ENCODE measurements at places on chromosomes 5 and 9. TPM values are rescaled to one million over a fixed set of nuclear protein-coding genes. Genes with fewer than 3 reads are reported as not detected.
A peak's percentile ranks its signal among the peaks of the same experiment; 100 is the strongest.

ABL1 gene
- 36.6 TPM for total RNA-seq

DOCK2 gene
- total RNA-seq, result 30.4 TPM

LCN12 gene
- total RNA-seq, result 4.1 TPM

- no peaks in the 10 kb centered on the region for H3K27me3 ChIP-seq
- DNase-seq, result no peak
- no peaks in the 10 kb centered on the region for H3K36me3 ChIP-seq
- no peak overlapping the region for H3K27ac ChIP-seq
Measured at GRCh38 chr9:105073147-105073546, 145.2 kb upstream of the ABCA1 start.

DNA sequence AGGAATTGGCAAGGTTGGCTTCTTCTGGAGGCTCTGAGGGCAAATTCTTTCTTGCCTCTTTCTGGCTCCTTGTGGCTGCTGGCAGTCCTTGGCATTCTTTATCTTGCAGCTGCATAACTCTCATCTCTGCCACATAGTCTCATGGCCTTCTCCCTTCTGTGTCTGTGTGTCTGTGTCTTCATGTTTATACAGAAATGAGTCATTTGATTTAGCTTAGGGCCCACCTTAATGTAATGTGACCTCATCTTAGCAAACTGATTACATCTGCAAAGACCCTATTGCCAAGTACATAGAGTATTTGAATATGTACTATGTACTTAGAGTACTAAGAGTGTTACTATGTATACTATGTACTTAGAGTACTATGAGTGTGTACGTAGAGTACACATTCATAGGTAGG is 122.5 kb downstream of the RFK start:
- no peaks in the 10 kb centered on the region for H3K4me1 ChIP-seq
- no peak overlapping the region for H3K4me3 ChIP-seq
- H3K27ac ChIP-seq, result no peak overlapping the region
- DNase-seq, result no peak
- H3K36me3 ChIP-seq, result no peaks in the 10 kb centered on the region

DNA sequence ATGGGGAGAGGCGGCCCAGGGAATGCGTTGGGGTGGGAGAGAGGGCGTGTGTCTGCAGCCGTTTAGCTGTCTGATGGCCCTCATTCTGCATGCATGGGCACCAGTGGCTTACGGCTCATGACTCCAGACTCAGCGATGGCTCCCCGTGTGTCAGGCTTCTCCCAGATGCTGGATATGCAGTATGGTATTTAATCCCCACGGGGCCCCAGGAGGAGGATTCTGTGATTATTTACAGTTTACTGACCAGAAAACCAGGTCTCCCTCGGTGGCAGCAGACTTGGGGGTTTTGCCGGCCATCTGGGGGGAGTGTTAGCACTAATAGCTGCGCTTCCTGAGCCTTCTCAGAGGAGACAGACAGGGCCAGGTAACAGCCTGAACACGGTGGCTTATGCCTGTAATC is 4.3 kb downstream of the PRDM12 start:
- H3K27ac ChIP-seq, result no peak overlapping the region
- H3K4me1 ChIP-seq, result peaks cover 30% of the 10 kb centered on the region
- no peak for DNase-seq
- no peaks in the 10 kb centered on the region for H3K36me3 ChIP-seq

DNA sequence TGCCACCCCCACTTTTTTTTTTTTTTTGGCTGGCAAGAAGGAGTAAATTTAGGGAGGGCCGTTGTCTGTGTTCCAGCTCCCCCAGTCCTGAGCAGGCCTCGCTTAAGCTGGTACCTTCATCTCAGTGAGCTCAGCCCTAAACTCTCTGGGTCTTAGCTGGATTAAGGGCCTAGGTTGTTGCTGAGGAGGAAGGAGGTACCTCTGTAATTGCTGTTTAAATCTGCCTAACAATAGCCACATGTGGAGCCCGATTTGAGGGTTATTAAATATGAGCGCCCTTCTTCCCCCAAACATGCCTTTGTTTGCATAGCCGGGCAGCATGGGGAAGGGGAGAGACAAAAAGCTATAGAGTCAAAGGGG is 179.0 kb upstream of the PITX1 start:
- no peak overlapping the region for H3K27ac ChIP-seq
- peaks cover 7% of the 10 kb centered on the region for H3K4me1 ChIP-seq
- no peak for DNase-seq
- no peaks in the 10 kb centered on the region for H3K27me3 ChIP-seq

DNA sequence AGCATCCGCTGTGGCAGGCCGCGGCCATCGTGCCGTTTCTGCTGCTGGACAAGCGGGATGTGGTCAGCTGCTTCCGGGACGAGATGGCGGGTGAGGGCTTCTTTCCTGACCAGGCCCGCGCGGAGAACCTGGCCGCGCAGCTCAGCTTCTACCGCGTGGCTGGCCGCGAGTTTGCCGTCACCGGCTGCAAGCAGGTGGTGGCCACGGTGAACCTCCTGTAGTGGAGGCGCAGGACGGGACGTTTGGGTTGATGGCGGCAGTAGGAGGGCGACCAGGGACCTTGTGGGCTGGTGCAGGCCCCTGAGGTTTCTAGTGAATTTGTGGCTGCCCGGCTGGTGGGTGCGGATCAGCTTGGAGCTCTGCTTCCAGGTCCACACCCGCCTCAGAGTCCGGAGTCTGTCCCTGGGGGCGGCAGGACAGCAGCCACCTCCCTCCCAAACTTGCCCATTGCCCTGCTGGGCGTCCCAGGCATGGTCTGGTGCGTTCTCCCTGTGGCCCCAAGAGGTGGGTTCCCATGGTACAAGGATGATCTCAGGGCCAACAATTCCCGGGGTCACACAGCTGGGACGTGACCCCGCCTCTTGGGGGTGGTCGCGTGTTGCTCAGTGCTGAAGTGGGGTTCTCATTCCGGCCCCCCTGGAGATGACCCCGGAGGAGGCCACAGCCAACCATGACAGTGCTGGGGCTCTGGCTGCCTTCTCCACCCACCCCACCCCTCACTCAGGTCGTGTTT is 2.4 kb downstream of the TOR4A start:
- no peak overlapping the region for H3K27ac ChIP-seq
- peaks cover 18% of the 10 kb centered on the region for H3K36me3 ChIP-seq
- no peak for DNase-seq
- H3K27me3 ChIP-seq, result peaks cover 54% of the 10 kb centered on the region
- H3K4me3 ChIP-seq, result no peak overlapping the region
- H3K4me1 ChIP-seq, result peaks cover 35% of the 10 kb centered on the region

DNA sequence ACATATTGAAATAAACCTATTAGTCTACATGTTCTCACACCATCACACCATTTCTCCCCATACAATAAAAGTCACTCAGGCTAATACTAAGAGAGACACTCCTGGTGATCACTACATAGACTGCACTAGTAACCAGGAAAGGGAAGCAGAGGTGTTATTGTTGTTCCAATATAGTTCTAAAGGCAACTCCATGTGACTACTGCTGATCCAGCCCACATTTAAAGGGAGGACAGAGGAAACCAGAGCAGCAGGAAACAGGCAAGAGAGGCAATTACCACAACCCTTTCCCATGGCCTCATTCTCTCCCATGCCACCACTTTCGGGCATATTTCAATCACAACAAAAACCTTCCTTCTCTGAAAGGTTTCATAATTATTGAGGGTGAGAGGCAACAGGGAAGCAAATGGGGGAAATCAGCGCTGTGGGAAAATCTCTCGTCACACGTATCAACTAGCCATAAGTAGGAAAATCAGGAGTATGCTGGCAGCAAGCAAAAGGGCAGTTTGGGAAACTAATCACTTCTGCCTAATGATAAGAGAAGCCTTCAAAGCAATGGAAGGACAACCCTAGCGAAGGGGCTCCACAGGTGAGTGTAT is 1.8 kb downstream of the UBAP2 start:
- H3K27ac ChIP-seq, result no peak overlapping the region
- H3K36me3 ChIP-seq, result peaks cover 5% of the 10 kb centered on the region
- DNase-seq, result no peak
- peaks cover 4% of the 10 kb centered on the region for H3K4me1 ChIP-seq

GRCh38 chr9:98491828-98492227 is 216.9 kb downstream of the GABBR2 start:
- H3K36me3 ChIP-seq, result peaks cover 22% of the 10 kb centered on the region
- H3K4me3 ChIP-seq, result no peak overlapping the region
- no peaks in the 10 kb centered on the region for H3K4me1 ChIP-seq
- DNase-seq, result no peak

- no peaks in the 10 kb centered on the region for H3K27me3 ChIP-seq
- H3K27ac ChIP-seq, result no peak overlapping the region
- H3K4me3 ChIP-seq, result no peak overlapping the region
Measured at GRCh38 chr5:116437351-116437705, 137.3 kb downstream of the SEMA6A start.

DNA sequence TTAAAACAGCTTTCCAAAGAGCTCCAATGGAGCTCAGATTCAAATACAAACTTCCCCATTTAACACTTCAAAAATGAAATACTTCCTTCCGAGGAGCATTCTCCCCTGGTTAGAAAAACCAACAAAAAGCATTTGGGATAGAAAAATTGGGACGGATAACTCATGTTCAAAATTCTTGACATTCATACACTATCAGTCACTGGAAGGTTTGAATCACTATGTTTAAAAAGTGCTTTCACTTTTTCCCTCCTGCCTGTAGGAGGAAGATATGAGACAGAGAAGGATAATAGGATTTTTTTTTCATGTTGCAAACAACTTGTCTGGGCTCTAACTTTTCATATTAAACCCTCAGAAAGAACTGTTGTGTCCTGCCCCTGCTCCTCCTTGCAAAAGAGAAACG is 412.0 kb downstream of the ACTL7B start:
- peaks cover 4% of the 10 kb centered on the region for H3K4me1 ChIP-seq
- H3K36me3 ChIP-seq, result no peaks in the 10 kb centered on the region
- no peaks in the 10 kb centered on the region for H3K27me3 ChIP-seq
- no peak overlapping the region for H3K27ac ChIP-seq
- H3K4me3 ChIP-seq, result no peak overlapping the region
- DNase-seq, result no peak

GRCh38 chr5:52015760-52016159 is 632.5 kb downstream of the ISL1 start:
- H3K4me1 ChIP-seq, result no peaks in the 10 kb centered on the region
- no peak overlapping the region for H3K27ac ChIP-seq
- no peaks in the 10 kb centered on the region for H3K36me3 ChIP-seq
- DNase-seq, result no peak
- H3K4me3 ChIP-seq, result no peak overlapping the region

GRCh38 chr9:19925674-19926503 is 137.1 kb upstream of the SLC24A2 start:
- no peaks in the 10 kb centered on the region for H3K36me3 ChIP-seq
- peak; percentile 86 for DNase-seq
- peaks cover 8% of the 10 kb centered on the region for H3K4me1 ChIP-seq
- H3K27ac ChIP-seq, result peak overlapping the region; percentile 18

DNA sequence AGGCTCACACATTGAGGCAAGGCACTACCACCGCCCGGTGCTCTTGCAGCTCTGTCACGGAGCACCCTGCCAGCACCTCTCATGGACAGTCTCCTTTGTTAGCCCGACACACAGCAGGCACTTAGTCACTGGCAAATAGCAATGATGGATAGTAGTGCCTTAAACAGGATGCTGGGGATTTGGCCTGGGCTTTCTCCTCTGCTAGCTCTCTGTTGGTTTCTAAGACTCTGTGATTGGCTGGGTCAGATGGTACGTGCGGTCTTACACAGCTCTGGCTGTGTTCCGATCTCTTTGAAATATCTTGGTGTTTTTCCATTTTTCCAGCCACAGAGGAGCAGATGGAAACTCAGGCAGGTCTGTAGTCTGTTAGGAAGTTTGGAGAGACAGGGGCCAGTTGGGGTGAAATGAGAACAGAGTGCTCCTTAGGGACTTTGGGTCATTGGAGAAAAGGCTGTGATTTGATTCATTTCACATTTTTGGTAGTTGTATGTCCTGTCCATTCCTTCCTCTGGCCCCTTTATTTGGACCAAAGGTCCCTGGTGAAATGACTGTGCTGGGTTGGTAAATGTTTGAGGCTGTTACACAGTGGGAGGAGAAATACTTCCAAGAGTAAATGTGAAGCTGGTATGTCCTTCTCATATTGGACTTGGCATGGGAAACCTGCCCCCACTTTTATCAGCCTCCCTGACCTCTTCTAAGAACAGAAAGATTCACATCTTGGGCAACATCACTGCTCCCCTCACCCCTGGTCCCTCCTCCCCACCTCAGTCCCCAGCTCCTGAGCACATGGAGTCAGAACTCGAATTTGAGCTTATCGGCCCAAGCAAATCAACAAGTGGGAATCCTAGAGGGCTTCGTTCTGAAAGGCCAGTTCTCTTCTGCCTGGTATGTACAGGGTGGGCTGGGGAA is 3.4 kb downstream of the SMIM3 start:
- H3K4me1 ChIP-seq, result peaks cover 23% of the 10 kb centered on the region
- H3K27me3 ChIP-seq, result no peaks in the 10 kb centered on the region
- H3K4me3 ChIP-seq, result no peak overlapping the region
- peak overlapping the region; percentile 55 for H3K27ac ChIP-seq
- no peak for DNase-seq

DNA sequence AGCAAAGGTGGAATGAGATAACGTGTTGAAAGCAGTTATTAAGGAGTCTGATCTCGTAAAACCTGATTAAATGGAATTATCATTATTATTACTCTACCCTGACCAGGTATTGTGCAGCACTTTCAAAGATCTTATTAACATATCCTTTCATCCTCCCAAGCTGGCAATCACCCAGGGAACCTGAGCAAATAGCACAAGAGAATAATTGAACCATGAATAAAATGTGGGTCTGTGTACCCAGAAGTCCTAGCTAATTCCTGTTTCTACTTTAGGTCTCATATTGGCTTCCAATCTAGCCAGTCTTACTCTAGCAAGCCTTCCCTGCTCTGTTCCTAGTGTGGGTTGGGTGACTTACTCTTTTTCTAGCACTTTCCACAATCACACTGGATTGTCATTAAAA is 162.2 kb upstream of the STK32A start:
- H3K4me1 ChIP-seq, result no peaks in the 10 kb centered on the region
- no peaks in the 10 kb centered on the region for H3K36me3 ChIP-seq
- no peaks in the 10 kb centered on the region for H3K27me3 ChIP-seq
- DNase-seq, result peak; percentile 26

DNA sequence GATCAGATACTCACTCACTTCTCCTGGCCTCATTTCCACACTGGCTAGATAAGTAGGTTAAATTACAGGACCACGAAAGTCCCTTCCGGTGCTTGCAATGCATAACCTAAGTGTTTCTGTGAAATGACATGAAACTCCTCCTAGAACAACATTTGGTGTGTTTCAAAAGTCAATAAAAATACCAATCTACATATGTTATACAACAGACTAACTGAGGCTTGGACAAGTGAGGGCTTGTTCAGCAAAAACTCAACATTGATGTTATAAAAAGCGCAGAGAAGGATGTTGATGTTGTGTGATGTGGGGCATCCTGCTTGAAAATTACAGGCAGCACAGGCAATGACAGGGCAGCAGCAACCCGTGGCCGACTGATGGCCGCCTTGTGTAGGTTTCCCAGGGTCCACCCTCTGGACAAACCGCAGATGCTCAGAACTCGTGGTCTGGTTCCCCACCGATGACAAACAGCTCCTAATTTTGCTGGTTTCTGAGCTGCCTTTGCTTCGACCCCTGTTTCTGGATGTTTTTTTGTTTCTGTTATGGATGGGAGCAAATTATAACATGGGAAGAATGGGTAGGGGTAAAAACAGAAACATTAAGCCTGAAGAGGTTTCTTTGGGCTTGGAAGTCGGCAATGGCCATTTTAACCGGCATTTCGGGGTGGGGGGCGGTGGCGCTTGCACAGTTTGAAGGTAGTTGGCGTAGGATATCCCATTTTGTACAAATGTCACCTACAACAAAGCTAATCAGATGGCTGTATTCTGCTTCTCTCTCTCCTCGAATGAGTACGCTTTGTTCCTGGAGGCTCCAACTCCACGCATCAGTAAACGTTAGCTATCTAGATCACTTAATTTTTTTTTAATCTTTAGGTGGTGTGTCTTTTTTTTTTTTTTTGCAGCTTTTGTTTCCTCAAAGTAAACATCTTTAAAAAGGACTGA is 116.1 kb downstream of the PDZD2 start:
- H3K27ac ChIP-seq, result no peak overlapping the region
- no peaks in the 10 kb centered on the region for H3K27me3 ChIP-seq
- H3K36me3 ChIP-seq, result peaks cover 3% of the 10 kb centered on the region
- H3K4me3 ChIP-seq, result no peak overlapping the region
- peaks cover 34% of the 10 kb centered on the region for H3K4me1 ChIP-seq

Measured in spinal cord (tissue), 10 donors.